NCI-H524 treated with DMSO at 0.1 percent for 48 hours (cell line): ENCODE measurements at places on chromosomes 5 and 9.

GRCh38 chr9:3331801-3332200 is 194.0 kb downstream of the RFX3 start:
- no peak for DNase-seq

DNA sequence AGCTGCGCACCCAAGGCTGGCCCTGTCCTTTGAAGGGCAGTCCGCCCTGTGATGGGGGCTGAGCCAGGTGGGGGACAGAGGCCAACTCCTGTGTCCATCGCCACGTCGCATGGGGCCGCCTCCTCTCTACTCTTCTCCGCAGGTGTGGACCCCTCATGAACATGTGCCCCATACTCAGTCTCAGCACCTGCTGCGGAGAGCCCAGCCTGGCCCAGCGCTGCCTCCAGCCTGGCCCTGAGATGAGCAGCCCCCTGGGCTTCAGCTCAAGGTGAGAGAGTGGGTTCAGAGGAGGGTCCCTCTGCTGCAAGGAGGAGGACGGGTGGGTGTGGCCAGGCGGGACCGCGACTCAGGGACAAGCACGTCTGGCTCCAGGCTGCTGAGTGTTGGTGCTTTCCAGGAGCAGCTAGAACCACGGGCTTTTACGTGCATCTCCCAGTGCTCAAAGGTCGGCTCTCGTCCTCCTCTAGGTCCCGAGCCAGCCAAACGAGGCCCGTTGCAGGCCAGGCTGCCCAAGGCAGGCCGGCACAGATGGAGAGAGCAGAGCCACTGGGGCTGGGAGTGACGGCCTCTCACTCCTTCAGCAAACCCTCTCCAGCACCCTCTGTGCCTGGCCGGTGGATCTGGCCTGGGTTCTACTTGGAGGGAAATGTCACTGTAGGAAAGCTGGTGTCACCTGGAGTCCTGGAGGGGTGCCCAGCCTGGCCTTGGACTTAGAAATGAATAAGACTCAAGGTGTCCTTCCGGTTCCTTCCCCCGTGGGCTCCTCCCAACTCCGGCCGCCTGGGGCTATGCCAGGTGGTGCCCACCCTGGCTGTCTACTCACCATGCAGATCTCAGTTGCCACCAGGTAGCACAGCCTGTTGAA is 48.9 kb upstream of the RNF130 start:
- DNase-seq = no peak

GRCh38 chr5:133952729-133953567 is 15.5 kb downstream of the C5orf15 start:
- no peak for DNase-seq

DNA sequence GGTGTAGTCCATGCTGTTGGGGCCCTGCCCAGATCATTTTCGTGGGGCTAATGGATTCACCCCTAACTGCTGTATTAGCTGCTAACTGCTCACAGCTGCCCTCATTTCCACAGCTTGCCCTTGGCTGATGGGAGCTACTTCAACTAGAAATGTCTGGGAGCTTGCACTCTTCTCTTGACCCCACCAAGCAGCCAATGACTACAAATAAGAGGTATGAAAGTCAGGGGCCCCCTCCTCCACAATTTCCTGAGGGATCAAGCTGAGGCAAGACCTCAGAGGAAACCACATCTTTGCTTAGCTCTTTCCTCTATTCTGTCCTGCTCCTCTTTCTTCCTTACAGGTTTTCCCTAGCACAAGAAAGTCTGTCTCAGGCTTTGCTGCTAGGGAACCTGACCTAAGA is 397.5 kb downstream of the MLLT3 start:
- no peak for DNase-seq

DNA sequence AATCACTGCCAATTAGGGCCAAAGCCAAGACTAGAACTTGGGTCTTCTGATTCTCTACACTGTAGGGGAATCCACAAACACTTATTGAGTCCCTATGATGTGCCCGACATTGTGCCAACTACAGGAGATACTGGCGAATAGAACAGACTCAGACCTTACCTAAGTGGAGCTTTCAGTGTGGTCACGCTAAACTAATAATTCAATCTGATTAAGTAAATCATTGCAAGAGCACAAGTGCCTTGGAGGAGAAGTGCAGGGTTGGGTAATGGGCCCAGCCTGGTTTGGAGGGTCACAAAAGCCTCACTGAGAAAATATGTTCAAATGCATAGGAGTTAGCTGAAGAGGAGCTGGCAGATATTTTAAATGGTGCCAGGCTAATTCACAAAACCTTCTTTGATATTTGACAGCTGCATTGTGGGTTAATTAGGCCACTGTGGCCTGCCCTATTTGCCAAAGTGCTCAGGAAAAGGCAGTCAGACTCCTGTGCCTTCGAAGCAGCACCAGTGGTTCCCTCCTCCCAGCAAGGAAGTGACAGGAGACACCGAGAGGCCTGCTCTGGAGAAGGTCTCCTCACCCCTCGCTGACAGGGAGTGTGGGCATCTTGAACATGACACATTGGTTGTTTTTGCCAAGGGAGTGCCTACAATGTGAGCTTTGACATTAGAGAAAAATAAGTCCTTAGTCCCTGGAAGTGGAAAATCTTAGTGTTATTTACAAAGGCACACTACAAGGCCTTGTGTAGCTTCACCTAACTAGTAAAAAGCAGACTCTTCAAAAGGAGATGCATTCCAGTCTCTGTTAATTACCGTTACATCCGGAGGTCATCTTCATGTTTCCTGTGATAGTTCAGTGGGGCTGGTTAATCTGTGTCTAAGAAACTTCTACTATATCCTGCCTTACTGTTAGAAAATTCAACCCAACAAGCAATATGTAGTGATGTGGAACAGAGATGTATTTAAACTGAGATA is 24.1 kb upstream of the TRAF1 start:
- no peak for DNase-seq
